ENCODE measurements at places on chromosomes 5 and 9.

DNA sequence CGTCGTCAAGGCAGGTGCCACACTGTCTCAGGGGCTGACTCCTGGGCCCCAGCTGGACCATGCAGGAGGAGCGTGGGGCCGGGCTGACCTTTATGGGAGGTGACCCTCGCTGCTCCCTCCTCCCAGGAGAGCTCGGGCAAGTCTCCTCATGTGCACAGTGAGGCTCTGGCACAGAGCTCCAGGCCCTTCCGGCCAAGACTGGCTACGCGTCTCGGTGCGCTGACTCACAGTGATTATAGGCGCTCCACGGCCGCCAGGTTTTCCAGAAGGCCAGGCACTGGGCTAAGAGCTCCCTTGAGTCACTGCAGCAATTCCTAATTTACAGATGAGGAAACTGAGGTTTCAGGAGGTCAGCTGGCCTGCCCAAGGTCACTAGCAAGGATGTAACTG is 47.4 kb downstream of the VAV2 start:
- peak; percentile 95 for DNase-seq

GRCh38 chr9:134412298-134412711 is 86.0 kb downstream of the RXRA start:
- no peak for DNase-seq

DNA sequence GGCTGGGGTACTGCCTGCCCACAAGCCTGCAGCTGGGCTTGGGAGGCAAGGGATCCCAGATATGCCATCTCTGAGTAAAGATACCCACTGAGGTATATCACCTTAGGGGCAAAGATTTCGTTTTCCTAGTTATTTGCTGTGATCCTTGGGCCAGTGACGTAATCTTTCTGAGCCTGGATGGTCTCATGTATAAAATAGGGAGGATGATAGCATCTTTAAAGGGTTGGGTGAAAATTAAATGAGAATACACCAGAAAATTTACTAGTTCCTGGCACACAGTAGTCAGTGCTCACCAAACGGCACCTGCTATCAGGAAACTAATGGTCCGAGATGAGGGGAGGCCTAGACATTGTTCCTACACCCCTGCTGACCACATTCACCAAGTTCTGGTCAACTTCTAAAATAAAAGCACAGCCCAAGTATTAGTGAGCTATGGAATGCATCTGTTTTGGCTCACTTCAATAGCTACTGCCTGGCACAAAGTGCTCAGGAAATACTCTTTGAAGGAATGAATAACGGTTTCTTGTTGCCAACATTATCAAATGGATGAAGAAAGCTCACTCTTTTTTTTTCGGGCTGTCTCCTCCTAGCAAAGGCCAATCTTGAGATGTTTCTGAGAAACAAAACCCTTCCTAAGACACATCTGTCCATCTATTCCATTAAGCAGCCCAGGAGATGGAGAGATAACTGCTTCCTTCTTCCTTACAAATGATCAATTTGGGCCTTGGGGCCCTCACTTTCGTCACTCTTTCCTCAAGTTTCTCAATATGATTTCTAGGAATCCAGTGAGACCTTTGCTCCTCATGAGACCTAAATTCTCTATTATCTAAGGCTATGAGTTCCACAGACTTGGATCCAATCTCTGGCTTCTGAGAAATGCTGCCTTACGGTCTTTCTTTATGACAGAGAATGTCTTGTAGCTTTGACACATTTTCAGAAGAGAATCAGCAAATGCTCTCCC is 98.2 kb downstream of the DPYSL3 start:
- no peak for DNase-seq

- DNase-seq = no peak
Observed at GRCh38 chr5:126987271-126987899, 43.0 kb downstream of the MARCHF3 start.

- no peak for DNase-seq
Observed at GRCh38 chr5:160159991-160160792, 40.9 kb upstream of the PWWP2A start.

DNA sequence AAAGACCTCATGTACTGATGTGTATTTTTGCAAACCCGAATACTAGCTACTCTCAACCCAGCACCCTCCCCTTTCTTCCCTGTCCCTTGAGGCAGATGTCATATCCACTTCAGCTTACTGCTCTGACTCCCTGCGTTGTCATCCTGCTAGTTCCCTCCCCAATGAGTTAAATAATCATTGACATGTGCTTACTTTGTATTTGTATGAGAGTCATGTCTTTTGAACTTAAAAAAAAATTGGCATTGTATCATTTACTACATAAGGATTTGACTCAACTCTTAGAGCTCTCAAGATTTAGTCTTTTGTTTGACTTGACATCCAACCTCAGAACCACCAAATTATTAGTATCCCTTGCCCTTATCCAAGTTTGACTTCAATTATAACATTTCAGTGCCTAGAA is 219.7 kb upstream of the TUT7 start:
- no peak for DNase-seq

DNA sequence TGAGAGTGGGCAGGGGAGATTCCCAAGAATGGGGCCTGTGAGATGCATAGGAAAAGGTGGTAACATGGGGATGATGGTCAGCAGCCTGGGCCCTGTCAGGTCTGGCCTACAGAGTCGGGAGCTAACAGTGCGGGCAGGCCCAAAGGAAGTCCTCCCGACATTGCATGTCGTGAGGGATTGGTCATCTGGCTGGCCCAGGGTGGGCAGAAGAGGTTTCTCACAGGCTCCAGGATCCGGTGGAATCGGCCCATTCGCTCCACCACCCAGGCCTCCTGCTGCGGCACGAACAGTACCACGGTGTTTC is 514 bp downstream of the STOML2 start:
- peak; percentile 14 for DNase-seq

GRCh38 chr9:127598839-127599549 is 13.1 kb upstream of the STXBP1 start:
- DNase-seq = no peak

DNA sequence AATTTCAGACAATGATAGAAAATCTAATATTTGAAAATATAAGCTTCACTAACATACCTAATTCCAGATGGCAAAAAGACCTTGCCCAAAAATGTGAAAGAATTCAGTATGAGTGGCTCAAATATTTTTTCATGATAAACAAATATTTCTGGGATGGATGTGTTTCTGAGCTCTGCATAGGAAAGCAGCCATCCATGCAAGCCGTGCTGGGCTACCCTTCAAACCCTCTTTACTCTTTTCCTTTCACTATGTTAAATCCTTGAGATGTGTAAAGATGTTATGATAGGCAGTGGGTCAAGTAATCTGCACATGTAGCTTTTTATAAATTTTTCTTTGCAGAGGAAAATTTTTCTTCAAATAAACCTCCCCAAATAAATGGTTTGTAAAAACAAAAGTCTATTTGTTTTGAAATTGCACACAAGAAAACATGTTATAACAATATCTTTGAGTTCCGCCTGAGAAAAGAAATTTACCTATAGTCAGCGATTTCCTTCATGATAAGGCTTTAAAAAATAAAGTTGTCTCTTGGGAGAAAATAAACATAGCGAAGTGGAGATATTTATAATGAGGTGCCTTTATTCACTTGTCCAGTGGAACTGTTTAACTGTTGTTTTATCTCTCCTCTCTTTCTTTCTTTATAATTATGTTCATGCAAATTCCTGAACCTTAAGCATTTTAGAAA is 154.3 kb upstream of the PITX1 start:
- DNase-seq = no peak

DNA sequence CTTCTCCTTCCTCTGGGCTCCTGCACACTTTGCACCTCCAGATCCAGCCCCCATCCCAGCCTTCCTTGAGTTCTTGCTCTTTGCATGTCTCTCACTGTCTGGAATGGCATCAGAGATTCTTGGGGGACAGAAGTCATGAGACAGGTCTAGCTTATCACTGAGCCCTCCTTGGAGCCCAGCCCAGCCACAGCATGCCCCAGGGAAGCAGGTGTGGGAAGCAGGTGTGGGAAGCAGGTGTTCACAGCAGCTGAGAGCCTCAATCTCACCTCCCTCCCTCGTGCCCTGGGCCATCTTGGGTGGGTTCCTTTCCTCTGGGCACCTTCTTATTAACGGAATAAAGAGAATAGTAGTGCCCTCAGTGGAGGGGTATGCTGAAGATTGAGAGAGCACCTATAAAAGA is 27.2 kb downstream of the SLC6A7 start:
- DNase-seq = no peak

- no peak for DNase-seq
Observed at GRCh38 chr9:28064241-28064815, 491.0 kb upstream of the C9orf72 start.

GRCh38 chr5:118435131-118435530 is 553.2 kb downstream of the DTWD2 start:
- no peak for DNase-seq

GRCh38 chr5:119397518-119398380 is 41.9 kb downstream of the TNFAIP8 start:
- peak; percentile 49 for DNase-seq

DNA sequence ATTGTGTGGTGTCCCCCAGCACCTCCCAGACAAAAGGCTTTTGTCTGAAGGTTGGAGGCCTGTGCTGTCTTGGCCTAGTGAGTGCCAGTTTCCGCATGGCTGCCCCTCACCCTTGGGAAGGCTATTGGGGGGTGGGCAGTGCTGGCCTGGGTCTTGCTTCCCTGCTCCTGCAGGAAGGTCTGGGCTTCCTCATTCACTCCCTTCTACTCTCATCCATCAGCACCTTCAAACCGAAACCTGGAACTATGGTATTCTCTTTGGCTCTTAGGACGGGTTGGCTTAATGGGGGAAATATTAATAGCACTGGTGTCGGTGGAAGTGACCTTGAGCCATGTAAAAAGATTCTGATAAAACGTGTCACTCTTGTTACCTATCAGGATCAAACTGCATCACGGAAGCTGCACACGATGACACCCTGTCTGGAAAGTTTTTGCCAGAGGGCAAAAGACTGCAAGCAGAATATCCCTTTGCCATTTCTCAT is 34.0 kb upstream of the GLRX start:
- DNase-seq = no peak

DNA sequence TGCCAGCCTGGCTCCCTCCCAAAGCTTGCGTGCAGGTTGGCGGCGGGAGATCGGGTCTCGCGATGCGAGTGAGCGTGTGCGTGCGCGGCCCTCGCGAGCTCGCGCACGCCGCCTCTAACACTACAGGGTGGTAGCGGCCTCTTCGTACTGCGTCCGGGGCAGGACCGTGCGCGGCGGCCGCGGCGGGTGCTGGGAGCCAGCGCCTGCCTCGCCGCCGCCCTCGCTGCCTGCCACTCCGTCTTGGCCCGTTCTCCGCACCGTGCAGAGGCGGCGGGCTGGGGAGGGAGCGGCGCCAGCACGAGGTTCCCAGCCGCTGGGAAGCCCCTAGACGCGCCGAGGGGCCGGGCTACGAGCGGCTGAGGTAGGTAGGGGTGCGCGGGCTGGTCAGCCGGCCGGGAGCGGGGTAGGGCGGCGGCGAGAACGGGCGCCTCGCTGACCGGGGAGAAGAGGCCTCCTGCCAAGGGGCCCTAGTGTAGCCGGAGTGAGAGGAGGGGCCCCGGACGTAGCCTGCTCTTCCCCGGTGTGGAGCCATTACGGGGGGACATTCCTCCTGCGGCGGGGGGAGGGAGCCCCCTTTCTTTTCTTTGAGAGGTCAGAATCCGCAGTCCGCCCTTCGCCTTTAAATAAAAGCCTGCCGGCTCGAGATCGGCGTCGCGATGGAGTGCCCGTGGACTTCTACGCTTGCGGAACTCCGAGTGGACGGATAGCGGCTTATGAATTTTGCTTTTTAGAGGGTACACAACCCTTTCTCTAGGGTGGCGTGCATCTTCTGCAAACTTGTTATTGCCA is at the start of gene C5orf24:
C5orf24 (plus strand) TSS at position 117 of the 789 bp plus-strand sequence. CDS start 8,933 bp downstream, outside the sequence.
- DNase-seq = peak; percentile 93

DNA sequence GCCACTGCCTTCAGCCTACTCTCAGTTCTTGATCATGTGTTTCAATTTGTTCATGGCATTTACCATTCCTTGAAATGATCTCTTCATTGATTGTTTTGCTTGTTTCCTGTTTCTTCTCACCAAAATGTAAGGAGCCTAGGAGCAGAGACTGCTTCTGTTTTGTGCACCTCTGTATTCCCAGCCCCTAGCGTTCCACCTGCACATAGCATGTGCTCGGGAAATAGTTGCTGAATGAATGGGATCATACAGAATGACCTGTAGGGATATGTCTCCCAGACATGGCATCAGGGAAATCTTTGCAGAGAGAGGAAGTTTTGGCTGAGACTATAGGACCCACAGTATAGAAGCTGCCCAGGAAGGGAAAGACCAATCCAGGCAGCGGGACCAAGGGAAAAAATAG is 6.2 kb upstream of the CERCAM start:
- DNase-seq = no peak

GRCh38 chr9:92715488-92716231 is 45.7 kb upstream of the IPPK start:
- DNase-seq = no peak

DNA sequence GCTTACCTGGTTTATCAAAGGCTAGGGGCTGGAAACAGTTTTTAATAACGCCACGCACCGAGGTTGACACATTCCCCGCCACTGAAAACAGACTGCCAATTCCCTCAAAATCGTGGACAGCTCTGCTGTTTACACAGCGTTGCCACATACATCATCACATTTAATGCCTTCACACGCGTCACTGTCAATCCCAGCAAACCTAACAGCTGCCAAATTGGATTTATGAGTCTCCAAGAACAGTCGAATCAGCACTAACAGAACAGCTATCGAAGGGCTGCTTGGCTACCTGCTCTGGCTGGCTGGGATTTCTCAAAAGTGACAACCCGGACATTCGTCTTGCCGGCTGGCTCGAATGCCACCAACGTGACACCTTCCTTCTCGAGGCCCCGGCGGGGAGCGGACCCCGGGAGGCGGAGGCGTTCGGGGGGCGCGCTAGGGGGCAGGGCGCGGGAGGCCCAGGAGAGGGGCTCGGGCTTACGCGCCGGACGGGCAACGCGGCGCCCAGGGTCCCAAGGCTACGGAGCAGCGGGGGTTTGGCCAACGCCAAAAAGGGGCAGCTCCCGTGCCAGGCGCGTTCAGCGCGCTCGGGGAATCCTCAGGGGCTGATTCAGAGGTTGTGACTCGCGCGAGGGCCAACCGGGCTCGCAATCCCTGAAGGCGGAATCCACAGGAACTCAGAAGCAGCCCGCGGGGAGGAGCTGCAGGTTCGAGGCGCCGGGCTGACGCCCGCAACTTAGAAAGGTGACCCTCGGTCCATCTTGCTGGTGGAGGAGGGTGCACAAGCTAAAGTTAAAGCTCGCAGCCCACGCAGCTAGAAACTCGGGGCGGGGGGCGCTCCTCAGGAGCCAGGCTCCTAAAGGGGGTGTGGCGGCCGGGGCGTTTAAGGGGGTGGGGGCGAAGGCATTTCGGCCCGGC is 1.2 kb downstream of the CDC14B start:
- peak; percentile 37 for DNase-seq

GRCh38 chr5:74589204-74590056 is 51.1 kb downstream of the ENC1 start:
- no peak for DNase-seq

DNA sequence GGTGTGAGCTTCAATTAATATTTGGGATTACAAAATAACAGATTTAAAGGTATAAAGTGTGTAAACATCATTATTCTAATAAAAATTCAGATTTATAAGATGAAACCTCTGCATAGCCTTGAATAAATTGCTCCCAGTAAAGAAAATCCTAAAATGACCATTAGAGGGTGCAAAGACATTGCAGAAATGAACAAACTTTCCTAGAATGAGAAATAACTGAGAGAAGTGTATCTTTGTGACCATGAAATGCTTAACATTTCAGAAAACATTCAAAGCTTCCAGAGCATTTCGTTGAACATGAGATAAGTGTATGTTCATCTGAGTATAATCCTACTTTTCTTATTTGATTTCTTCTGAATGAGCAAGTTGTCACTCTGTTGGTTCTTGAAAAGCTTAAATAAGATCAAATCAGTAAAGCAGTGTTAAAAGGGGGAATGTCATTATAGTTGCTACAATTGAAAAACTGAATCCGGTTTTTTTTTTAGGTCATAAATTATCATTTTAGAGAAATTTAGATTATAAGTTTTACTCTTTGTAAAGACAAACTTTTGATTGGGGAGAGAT is 24.7 kb upstream of the NUDT12 start:
- DNase-seq = peak; percentile 10

Data from RPMI7951 (cell line).